ENCODE measurements at places on chromosomes 5 and 9. TPM values are rescaled to one million over a fixed set of nuclear protein-coding genes. Genes with fewer than 3 reads are reported as not detected.

DNA sequence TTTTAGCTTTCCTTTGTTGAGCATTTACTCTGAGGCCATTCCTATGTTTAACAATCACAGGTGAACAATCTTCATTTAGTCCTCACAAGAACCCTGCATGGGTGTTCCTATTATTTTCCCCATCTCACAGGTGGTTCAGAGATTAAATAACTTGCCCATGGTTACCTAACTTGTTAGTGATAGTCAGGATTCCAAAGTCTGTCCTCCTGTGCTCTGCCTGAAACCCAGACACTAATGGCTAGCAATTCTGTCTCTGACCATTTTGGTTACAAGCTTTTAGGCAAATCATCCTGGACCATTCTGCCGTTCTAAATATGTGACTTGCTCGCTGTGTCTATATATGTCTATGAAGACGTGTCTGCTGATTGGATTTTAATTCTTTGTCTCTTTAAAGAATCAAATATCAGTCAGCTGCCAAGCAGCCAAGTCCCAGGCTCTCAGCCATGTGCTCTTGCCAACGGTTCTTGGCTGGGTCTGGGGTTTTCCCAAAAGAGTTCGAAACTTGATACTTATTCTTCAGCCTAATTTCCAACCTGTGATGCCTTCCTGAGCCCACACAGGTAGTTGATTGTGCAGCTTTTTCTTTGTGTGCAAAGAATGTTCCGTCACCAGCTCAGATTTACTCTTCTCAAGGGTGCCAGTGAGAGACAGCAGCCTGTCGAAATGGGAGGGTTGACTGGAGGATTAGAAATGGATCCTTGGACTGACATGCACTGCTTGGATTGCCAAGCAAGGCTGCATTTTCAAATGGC is 121.7 kb downstream of the NREP start:
- H3K4me1 ChIP-seq: no peaks in the 10 kb centered on the region
- H3K27ac ChIP-seq: no peak overlapping the region
- no peak overlapping the region for H3K4me3 ChIP-seq
- DNase-seq: no peak

DNA sequence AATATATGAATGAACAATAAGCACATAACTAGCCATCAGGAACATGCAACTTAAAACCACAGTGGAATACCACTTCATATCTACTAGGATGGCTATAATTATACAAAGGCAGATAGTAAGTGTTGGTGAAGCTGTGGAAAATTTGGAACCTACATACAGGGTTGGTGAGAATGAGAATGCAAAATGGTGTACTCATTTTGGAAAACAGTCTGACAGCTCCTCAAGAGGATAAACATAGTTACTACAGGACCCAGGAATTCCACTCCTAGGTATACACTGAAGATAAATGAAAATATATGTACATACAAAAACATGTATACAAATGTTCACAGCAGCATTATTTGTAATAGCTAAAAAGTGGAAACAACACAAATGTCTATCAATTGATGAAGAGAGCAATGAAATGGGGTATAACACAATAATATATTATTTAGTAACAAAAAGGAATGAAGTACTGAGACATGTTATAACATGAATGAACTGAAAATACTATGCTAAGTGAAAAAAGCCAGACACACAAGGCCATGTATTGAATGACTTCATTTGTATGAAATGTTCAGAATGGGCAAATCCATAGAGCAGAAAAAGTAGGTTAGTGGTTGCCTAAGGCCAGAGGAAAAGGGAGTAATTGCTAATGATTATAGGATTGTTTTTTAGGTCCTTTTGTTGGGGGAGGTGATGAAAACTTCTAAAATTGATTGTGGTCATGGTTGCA is 31.2 kb upstream of the CDK5RAP2 start:
- no peak overlapping the region for H3K4me3 ChIP-seq
- H3K27ac ChIP-seq: no peak overlapping the region
- H3K27me3 ChIP-seq: no peaks in the 10 kb centered on the region
- no peak for DNase-seq
- H3K4me1 ChIP-seq: no peaks in the 10 kb centered on the region

DNA sequence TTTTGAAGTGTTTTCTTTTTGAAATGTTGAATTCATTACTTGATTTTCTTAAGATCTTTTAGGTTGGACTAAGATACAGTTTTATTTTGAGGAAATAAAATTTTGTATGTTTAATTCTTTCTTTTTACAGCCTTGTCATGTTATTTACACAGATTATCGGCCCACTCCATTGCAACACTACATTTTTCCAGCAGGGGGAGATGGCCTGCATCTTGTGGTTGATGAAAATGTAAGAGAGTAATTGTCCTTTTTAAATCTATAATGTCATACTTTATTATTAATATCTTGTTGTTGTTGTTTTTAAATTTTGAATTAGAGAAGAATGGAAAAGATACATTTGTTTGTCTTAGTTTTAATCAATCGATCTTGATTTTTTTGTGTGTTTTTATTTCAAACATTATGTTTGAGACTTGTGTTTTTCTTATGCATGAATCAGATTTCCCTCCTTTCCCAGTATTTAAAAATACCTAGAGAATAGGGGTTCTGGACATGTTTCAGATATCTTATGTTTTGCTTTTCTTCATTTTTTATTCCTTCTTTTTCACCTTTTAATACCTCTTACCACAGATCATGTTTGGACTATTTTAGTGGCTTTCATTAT is 36.7 kb downstream of the MTREX start:
- no peak overlapping the region for H3K4me3 ChIP-seq
- H3K27me3 ChIP-seq: no peaks in the 10 kb centered on the region

- H3K4me3 ChIP-seq: no peak overlapping the region
- no peak for DNase-seq
- no peak overlapping the region for H3K27ac ChIP-seq
- H3K36me3 ChIP-seq: no peaks in the 10 kb centered on the region
- H3K4me1 ChIP-seq: no peaks in the 10 kb centered on the region
- H3K27me3 ChIP-seq: no peaks in the 10 kb centered on the region
Observed at GRCh38 chr9:69822116-69822750, 1.6 kb downstream of the CFAP95 start.

DNA sequence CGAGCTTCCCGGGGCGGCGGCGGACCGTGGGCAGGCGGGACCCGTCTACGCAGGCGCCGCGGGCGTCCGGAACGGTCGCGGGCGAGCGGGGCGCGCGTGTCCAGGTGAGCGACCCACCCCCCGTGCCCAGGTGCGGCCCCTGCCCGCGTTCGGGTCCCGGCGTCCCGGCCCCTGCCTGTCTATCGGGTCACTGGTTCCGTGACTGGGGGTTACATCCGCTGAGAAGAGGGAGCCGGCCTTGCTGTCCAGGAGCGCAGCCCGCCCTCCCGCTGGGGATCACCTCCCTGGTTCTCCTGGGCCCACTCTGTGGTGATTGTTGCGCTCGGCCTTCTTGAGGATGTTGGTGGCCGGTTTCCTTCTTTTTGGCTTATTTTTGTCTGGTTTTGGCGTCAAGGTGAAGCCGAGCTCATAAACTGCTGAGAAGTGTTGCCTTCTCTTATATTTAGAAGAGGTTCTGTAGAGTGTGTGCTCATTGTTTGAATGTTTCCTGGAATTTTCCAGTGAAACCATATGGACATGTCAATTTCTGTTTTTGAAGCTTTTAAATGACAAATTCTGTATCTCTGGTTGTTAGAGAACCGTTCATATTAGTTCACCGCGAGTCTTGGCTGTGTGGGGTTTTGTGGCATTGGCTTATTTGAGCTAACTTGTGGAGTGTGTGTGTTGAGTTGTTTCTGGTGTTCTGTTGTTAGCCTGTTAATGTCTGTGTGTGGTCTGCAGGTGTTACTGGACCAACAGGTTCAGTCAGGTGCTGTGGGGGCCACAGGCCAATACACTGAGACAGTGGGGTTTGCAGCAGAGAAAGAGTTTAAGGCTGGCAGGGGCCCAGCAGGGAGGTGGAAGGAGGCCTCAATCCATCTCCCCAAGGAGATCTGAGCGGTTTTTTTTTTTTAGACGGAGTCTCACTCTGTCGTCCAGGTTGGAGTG is 621 bp downstream of the CEP72 start:
- H3K4me3 ChIP-seq: peak overlapping the region; percentile 91
- H3K27me3 ChIP-seq: no peaks in the 10 kb centered on the region
- no peaks in the 10 kb centered on the region for H3K4me1 ChIP-seq

GRCh38 chr5:71932655-71933338 is 174.5 kb upstream of the MAP1B start:
- no peaks in the 10 kb centered on the region for H3K27me3 ChIP-seq
- no peak overlapping the region for H3K4me3 ChIP-seq
- H3K4me1 ChIP-seq: peaks cover 5% of the 10 kb centered on the region
- peak; percentile 70 for DNase-seq

DNA sequence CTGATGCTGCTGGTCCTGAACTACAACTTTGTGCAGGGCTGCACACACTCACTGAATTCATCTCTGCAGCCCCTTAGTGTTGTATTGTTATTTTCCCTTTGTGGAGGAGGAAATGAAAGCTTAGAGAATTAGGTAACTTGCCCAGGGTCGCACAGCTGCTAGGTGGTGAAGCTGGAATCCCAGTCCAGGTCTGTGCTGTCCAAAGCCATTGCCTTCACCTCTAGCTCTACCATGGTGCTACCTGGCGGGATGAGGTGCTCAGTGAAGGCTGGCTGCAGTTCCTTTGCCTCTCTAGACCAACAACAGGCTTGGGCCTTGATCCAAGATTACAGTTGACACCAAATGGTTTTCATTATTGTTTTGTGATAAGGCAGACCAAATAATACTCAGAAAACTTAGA is 177.8 kb upstream of the PITX1 start:
- H3K27me3 ChIP-seq: no peaks in the 10 kb centered on the region
- H3K36me3 ChIP-seq: no peaks in the 10 kb centered on the region
- H3K4me3 ChIP-seq: no peak overlapping the region
- DNase-seq: peak; percentile 1

GRCh38 chr5:77425998-77426659 is 66.0 kb downstream of the WDR41 start:
- H3K36me3 ChIP-seq: no peaks in the 10 kb centered on the region
- no peak overlapping the region for H3K4me3 ChIP-seq
- DNase-seq: no peak
- H3K27me3 ChIP-seq: no peaks in the 10 kb centered on the region
- no peak overlapping the region for H3K27ac ChIP-seq
- no peaks in the 10 kb centered on the region for H3K4me1 ChIP-seq

DNA sequence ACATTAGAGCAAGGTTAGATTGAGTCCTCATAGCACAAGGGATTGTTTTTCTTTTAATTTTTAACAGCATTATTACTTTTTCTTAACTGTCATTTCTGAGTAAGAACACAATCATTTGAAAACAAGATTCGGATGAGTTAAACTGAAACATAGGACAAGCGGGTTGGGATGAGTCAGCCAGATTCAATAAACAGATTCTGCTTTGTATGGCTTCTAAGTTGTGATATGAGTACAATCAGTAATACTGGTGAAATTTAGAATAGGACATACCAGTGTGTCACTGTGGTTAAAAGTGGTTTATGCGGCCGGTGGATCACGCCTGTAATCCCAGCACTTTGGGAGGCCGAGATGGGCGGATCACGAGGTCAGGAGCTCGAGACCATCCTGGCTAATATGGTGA is 364.3 kb upstream of the CDH10 start:
- H3K4me3 ChIP-seq: no peak overlapping the region
- no peak overlapping the region for H3K27ac ChIP-seq
- H3K4me1 ChIP-seq: no peaks in the 10 kb centered on the region
- no peaks in the 10 kb centered on the region for H3K27me3 ChIP-seq
- H3K36me3 ChIP-seq: no peaks in the 10 kb centered on the region

GRCh38 chr5:175623088-175623487 is 34.8 kb upstream of the HRH2 start:
- no peaks in the 10 kb centered on the region for H3K4me1 ChIP-seq
- H3K27me3 ChIP-seq: no peaks in the 10 kb centered on the region
- no peak for DNase-seq
- H3K4me3 ChIP-seq: no peak overlapping the region
- no peaks in the 10 kb centered on the region for H3K36me3 ChIP-seq

DNA sequence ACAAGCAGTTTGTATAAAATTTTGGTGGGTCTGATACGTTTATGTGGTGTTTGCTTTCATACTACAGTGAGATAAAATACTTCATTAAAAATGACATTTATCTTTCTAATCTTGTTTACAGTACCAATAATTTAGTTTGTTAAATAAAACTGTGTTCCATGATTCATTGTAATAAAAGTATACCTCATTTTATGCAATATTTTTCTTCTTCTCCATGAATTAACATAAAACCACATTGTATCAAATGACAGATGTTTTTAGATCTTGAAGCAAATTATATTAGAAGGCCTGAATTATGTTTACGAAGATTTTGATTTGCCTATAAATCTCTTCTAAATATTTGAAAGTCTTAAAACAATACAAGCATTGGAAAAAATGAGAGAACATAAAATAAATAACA is 1443.0 kb upstream of the CDH6 start:
- H3K36me3 ChIP-seq: no peaks in the 10 kb centered on the region
- DNase-seq: no peak
- no peaks in the 10 kb centered on the region for H3K4me1 ChIP-seq
- H3K27ac ChIP-seq: no peak overlapping the region
- H3K27me3 ChIP-seq: no peaks in the 10 kb centered on the region

DNA sequence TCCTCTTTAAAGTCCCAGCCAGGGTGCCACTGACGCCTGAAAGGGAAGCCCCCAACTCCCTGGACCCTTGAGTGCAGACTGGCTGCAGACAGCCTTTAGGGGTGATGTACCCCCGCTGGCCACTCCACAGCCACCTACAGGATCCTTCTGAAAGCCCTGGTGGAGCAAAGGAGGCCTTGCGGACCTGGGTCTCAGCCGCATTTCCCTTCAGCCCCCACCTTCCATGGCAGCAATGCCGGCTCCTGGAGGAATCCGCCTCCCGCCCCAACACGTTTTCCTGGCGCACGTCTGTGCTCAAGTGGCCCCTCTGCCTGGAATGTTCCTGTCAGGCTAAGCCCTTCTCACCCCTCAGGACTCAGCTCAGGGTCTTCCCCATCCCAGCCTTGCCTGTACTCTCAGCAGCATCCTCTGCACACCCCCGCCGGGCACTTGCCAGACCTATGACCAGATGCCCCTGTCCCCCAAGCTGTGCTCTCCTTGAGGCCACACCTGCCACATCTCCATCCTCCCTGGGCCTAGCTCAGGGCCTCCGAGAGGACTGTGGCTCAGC is 134.1 kb upstream of the RAPGEF1 start:
- no peak for DNase-seq
- no peaks in the 10 kb centered on the region for H3K27me3 ChIP-seq
- no peaks in the 10 kb centered on the region for H3K36me3 ChIP-seq
- H3K4me3 ChIP-seq: no peak overlapping the region
- no peaks in the 10 kb centered on the region for H3K4me1 ChIP-seq

DNA sequence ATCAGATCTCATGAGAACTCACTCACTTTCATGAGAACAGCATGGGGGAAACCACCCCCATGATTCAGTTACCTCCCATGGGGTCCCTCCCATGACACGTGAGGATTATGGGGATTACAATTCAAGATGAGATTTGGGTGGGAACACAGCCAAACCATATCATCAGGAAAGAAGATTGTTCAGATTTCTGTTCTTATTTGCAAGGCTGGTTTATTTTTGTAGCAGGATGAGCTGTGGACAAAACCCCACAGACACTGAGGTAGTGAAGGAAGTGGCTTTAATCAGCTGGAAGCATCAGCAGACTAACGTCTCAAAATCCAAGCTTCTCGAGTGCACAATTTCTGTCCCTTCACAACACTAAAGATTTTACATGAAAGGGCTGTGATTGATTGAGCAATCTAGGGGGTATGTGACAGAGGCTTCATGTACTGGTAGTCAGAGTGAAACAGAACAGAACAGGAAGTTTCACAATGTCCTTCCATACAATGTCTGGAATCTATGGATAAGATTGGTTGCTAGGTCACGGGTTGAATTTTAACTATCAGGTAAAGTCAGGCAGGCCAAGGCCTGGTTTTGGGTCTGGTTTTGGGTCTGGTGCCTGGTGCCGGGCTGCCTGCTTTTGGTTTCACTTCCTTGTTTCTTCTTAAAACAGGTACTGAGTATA is 91.3 kb upstream of the ZNF366 start:
- no peaks in the 10 kb centered on the region for H3K36me3 ChIP-seq
- no peak overlapping the region for H3K4me3 ChIP-seq
- no peak for DNase-seq
- no peaks in the 10 kb centered on the region for H3K27me3 ChIP-seq

The SLC6A7 gene
- total RNA-seq: 24.9 TPM

The KIF4B gene
- not detected for total RNA-seq

The DMGDH gene
- total RNA-seq: 0.30 TPM

The NFIB gene
- 53.0 TPM for total RNA-seq

Measured in colonic mucosa (tissue), 4 donors.